ENCODE measurements at places on chromosomes 11 and 22. TPM values are rescaled to one million over a fixed set of nuclear protein-coding genes. Genes with fewer than 3 reads are reported as not detected.
A peak's percentile ranks its signal among the peaks of the same experiment; 100 is the strongest.

- DNase-seq: no peak
Measured at GRCh38 chr11:77409046-77409445, 64.8 kb downstream of the PAK1 start.

CLMP gene
- 15.1 TPM for total RNA-seq

LRRC32 gene
- 121 TPM for total RNA-seq

DNA sequence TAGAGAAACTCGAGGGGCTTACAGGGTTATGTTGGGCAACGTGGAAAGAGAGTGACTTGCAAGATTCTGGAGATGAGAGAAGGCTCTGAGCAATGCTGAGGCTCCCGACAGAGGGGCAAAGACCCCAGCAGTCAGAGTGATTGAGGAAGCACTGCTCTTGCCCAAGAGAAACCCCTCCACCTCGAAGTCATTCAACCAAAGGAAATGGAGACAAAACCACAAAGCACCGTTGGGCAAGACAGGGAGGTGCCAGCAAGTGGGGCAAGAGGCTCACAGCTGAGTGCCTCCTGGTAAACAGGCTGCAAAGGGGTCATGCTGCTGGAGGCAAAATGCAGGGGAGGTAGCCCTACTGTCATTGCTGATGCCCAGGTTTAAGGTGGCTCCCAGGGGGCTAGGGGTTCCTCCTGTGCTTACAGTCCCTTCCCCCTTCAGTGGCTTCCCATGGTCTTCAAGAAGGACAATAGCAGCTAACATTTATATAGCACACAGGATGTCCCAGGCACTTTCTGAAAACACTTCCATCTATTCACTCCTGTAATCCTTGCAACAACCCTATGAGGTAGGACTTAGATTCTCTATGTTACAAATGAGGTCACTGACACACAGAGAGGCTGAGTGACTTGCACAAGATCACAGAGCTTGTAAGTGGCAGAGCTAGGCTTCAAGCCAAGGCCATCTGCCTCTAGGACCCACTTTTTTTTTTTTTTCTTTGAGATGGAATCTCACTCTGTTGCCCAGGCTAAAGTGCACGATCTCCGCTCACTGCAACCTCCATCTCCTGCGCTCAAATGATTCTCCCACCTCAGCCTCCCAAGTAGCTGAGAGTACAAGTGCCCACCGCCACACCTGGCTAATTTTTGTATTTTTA is 18.1 kb upstream of the MYH9 start:
- DNase-seq: peak; percentile 80

TRIM29 gene
- 8.3 TPM for total RNA-seq

DNA sequence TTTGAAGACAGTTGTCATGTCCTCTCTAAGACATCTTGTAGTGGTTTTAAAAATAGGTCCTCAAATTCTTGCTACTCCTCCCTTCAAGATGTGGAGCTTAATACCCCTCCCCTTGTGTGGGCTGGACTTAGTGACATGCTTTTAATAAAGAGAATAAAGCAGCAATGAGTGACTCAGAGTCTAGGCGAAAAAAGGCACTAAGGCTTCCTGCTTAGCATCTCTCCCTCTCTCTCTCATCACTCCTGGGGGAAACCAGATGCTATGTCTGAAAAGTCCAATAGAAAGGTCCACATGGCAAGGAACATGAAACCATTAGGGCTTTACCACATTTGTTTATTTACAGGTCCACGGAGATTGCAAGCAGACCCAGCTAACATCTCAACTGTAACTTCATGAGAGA is 11.7 kb downstream of the SERGEF start:
- no peak for DNase-seq

GRCh38 chr11:409600-410483 is 5.0 kb downstream of the SIGIRR start:
- DNase-seq: peak; percentile 49

DNA sequence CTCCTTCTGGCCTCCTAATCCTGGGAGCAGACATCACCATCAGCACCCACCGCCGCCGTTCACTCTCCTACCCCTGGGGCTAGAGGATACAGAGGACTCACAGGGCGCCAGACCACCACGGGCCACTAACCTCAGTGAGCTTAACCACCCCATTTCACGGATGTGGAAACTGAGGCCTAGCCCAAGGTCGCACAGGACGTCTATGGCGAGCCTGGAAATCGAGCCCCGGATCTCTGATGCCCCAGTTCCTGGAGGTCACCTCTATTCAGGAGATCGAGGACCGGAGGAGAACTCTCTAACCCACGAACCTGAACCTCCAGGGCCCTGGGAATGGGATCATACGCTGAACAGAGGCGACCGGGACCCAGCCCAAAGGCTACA is 349 bp downstream of the TIMM10 start:
- peak; percentile 51 for DNase-seq

DNA sequence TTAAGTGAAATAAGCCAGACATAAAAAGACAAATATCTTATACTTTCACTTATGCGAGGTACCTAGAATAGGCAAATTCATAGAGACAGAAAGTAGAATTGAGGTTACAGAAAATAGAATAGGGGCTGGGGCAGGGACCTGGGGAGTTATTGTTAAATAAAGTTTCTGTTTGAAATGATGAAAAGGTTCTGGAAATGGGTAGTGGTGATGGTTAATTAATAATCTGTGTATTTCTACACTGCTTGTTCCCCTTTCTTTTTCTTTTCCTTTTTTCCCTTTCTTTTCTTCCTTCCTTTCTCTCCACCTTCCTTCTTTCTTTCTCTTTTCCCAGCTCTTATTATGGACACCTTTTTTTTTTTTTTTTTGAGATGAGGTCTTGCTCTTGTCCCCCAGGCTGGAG is 2.8 kb downstream of the NAALADL1 start:
- no peak for DNase-seq

DNA sequence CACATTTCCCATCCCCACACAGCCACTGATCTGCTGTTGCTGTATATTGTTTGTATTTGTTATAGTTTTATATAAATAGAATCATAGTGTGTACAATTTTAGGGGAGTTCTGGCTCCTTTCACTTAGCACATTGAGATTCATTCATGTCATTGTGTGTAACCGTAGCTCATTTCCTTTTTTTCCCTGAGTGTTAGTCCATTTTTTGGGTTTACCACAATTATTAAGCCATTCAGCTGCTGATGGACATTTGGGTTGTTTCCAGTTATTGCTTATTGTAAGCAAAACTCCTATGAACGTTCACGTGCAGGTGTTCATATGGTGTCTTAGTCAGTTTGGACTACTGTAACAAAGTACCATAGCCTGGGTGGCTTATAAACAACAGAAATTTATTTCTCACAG is 33.6 kb upstream of the ADORA2A start:
- no peak for DNase-seq

TMEM41B gene
- 58.1 TPM for total RNA-seq

TRIM6 gene
- 3.7 TPM for total RNA-seq

ARHGAP8 gene
- 18.2 TPM for total RNA-seq

GRCh38 chr11:117143390-117143789 is 697 bp upstream of the PAFAH1B2 start:
- DNase-seq: peak; percentile 61

All from lower lobe of right lung (tissue), 2 donors.